ENCODE measurements at places on chromosomes 13 and 19.

GRCh38 chr19:44005973-44006372, 3.2 kb downstream of the ZNF230 start:
- no peak for DNase-seq

DNA sequence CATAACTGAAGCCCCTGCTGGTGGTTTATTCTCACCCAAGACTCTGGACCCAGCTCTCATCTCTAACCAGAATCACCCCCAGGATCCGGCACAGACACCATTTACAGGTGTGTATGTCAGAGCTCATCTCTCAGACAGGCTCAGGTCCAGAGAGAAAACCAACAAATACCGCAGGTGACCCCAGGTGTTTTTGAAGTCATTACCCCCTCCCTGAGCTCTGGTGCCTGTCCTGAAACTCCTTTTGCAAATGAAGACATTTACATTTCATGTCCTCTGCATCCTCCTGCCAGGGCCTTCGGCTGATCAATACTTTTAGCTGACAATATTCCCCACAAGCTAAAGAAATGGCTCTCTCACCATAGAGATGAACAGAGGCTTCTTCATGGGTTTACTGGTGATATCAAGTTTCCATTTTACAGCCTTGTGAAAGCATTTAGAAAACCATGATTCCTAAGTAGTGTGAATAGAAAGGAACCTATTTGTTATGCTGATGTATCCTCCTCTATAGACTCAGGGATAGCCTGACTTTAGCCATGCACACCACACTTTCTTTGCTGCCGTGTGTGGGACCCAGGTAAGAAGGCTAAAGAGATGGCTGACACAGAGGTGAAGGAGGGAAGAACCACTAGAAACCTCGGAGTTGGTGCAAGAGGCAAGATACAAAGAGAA, 131.3 kb downstream of the KCTD15 start:
- no peak for DNase-seq

DNA sequence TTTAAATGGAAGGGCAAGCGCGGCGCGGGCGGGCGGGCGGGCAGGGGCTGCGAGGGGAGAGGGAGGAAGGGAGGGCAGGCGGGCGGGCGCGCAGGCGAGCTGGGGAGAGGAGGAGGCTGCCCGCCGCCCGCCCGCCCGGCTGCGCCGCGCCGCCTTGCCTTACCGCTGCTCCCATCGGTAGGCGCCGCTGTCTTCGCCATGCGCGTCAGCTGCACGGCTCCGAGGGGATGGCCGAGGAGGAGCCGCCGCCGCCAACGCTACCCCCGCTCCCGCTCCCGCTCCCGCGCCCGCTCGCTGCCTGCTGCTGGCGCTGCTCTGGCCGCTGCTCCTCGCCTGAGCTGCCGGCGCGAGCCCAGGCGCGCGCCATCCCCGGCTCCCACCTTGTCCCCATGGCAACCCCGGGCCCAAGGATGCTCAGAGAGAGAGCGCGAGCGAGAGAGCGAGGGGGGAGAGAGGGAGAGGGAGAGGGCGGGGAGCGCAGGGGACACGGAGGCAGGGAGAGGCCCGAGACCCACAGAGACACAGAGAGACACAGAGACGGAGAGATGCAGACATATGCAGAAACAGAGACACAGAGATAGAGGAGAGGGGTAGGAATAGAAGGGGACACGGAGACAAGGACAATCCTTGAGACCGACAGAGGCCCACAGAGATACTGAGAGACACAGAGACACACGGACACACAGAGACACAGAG, 40.3 kb downstream of the DEDD2 start:
- DNase-seq, result peak; percentile 87

GRCh38 chr13:33487575-33488243, 202.2 kb upstream of the STARD13 start:
- no peak for DNase-seq

DNA sequence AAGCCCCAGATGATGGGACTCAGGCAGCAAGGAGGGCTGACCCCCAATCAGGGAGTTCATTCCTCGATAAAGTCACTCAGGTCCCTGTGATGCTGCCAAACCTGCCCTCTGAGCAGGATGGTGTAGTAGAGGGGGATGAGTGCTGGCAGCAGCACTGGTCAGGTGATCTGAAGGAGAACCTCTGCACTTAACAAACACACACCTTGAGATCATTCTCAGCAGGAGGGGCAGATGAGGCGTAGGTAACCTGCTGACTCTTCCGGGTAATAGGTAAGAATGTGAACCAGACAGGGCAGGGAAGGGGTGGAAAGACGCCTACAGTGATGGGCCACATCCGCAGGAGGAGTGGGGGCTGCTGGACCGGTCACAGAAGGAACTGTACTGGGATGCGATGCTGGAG, 3.2 kb downstream of the ZNF446 start:
- DNase-seq, result no peak

GRCh38 chr19:294946-295686, 3.9 kb upstream of the PLPP2 start:
- DNase-seq, result peak; percentile 81

DNA sequence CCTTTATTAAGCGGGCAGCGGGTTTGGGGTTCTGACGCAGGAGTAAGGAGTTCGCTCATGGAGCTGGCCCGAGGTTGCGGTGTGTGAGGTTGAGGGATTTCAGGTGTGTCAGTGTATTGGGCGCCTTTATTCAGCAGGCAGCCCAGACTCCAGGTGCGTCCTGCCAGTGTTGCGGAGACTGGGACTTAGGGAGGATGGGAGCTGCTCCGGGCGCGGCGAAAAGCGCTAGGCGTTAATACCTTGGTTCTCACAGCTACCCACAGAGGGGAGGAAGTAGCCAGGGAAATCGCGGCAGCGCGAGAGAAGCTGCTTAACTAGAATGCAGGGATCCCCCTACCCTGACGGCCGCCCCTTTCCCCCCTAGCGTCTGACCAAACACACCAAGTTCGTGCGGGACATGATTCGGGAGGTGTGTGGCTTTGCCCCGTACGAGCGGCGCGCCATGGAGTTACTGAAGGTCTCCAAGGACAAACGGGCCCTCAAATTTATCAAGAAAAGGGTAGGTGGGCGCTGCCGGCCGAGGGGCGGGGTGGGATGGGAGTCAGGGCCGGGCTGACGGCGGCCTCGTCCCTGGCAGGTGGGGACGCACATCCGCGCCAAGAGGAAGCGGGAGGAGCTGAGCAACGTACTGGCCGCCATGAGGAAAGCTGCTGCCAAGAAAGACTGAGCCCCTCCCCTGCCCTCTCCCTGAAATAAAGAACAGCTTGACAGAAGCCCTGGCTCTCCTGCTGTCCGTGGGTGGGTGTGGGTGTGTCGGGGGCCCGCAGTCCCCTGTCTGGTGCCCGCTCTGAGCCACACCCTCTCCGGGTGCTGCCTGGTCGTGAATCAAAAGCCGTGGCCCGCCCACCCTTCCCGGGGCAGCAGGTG, 1.1 kb downstream of the RPL36 start:
- DNase-seq, result peak; percentile 85

DNA sequence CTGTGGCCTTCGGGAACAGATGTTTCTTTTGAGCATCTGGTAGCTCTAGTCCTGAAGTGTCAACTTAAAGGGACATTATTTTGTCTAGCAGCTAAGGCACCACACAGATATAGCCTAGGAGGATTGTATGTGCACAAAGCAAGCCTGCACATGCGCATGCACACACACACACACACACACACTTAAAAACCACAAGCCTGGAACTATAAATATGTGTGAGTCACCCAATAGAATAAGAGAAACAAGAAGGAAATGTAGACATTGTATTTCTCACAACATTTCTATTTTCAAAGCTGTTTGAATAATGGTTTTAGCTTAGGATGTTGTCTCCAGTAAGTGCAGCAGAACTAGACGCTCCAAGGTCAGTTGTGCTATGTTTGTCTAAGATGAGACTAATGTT, 516.5 kb downstream of the SUCLA2 start:
- no peak for DNase-seq

GRCh38 chr13:48160606-48161278, 65.8 kb upstream of the MED4 start:
- no peak for DNase-seq

DNA sequence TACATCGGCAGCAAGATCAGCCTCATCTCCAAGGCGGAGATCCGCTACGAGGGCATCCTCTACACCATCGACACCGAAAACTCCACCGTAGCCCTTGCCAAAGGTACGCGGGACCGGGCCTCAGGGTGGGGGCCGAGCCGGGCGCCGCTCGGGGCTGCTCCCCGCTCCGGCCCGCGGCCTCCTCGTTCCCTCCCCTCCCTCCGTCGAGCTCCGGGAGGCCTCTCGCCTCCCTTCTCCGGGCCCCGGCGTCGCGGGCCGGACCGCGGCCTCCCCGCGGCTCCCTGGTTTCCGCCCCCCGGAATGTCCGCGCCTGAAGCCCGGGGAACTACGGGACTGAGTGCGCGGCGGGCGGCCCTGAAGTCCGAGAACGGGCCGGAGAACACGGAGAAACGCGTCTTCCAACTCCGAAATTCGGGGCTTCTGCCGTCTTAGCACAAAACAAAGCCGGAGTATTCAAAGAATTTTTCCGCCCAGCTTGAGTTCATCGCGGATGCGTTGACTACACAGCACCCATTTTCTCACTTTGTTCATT, 423 bp downstream of the LSM14A start:
- no peak for DNase-seq

DNA sequence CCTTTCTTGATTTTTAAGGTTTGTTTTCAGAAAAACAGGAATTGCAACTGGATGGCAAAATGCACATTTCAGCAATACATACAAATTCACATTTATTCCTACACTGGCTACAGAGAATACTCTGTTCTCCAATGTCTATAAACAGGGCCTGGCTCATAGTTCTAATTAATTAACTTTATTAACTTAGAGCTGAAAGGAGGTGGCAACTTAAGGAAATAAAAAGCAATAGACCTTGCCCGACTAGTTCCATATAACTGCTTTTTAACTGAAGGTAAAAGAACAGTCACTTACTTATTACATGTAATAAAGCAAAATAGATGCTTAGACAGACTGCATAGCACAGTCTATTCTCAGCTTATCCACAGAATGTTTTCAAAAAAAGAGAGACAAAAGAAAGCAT, 498.5 kb downstream of the DIAPH3 start:
- DNase-seq, result no peak

- DNase-seq, result no peak
Measured at GRCh38 chr19:23263870-23264590, 13.8 kb upstream of the ZNF724 start.

All from activated CD8-positive, alpha-beta memory T cell treated with anti-CD3 and anti-CD28 coated beads, Interleukin-2, amount 50 U/mL, for 48 hours (primary cell).